ENCODE measurements at places on chromosomes 13 and 19.

DNA sequence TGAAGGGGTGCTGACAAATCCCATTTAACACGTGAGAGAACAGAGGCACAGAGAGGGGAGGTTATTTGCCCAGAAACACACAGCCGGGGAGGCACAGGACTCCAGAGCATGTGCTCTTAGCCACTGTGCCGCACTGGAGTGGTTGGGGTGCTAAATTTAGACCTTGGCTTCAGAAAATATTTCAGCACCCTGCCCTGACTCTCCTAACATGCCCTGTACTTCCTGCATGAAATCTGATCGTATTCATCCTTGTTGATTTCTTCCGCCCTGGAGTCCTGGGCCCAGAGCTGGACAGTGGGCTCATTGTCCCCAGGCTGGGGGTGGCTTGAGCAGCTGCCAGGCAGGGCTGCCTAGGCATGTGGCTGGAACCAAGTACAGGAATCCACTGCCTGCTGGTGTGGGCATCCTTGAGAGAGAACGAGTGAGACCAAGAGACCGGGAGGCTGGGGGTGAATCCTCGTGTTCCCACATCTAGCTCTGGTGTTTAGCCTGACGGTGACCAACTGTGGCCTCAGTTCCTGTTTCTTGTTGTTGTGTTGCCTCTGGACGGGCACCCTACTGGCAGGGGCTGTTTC lies 5.3 kb downstream of the SLC27A1 start:
- DNase-seq, result no peak

- DNase-seq, result no peak
These were observed 127.5 kb downstream of the RFC3 start for GRCh38 chr13:33945477-33945876.

DNA sequence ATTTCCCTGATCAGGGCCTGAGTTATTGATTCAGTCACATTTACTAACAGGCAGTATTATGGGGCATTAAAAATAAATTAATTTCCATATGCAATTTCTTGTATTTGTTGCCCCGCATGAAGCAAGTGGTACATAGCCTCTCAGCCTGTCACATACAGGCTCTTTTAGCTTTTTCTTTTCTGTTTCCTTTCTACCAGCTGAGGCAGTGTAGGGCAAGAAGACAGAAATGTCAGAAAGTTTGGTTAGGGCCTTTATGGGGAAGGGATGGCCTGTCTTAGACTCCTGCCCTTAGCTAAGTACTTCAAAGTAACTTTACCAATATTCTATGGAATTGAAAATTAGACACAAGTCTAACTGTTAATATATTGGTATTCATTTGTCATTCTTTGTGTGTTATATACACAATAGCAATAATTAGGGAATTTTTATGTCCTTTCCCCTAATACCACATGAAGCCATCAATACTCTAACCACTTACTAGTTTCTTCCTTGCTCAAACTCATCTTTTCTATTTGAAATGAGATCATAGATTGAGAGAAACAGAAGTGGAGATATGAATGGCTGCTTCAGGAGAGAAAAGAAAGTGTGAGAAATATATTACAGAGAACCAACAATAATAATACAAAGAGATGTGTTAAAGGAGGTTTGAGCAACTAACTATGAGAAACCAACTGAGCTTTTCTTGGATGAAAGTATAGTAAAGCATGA lies 669.6 kb downstream of the PCDH17 start:
- DNase-seq, result no peak

DNA sequence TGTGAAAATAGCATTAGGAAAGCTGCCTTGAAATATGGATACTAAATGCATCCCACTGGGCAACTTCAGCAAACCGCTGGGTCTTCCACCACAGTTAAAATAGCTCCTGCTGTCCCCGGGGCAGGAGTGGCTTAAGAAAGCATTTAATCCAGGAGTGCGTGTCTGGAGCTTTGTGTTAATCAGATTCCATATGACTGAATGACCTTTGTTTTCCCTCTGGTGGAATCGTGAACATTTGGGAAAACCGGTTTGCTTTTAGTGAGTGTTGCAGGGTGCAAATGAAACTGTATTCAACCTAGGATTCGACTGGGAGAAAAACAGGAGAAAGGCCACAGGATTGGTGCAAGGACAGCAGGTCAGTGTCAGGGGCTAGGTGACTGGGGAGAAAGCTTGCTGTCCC lies 237.6 kb upstream of the MAB21L1 start:
- DNase-seq, result no peak

GRCh38 chr13:27450921-27451471 lies 632 bp upstream of the MTIF3 start:
- peak; percentile 69 for DNase-seq

- DNase-seq, result no peak
These were observed 1.6 kb downstream of the METTL21C start for GRCh38 chr13:102693250-102693649.

GRCh38 chr13:53138376-53139036 lies 109.9 kb downstream of the OLFM4 start:
- no peak for DNase-seq

DNA sequence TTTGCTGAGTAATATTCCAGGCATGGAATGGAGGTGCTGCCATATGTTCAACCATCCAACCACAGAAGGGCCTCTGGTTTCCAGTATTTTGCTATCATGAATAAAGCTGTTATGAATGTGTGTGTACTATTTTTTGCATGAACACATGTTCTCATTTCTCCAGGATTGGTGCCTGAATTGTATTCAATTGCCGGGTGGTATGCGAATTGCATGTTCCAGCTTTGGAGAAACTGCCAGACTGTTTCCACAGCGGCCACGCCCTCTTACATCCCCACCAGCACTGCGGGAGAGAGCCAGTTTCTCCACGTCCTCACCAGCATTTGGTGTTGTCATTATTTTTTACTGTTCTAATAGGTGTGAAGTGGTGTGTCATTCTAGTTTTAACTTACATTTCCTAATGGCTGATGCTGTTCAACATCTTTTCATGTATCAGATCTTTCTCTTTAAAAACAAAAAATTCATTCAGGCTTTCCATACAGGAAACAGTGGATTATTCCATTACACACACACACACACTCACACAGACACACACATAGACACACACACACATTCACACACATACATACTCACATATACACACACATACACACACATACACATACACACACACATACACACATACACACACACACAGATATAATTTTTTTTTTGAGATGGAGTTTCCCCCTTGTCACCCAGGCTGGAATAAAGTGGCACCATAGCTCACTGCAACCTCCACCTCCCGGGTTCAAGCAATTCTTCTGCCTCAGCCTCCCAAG lies 154.1 kb downstream of the PTPRS start:
- no peak for DNase-seq

DNA sequence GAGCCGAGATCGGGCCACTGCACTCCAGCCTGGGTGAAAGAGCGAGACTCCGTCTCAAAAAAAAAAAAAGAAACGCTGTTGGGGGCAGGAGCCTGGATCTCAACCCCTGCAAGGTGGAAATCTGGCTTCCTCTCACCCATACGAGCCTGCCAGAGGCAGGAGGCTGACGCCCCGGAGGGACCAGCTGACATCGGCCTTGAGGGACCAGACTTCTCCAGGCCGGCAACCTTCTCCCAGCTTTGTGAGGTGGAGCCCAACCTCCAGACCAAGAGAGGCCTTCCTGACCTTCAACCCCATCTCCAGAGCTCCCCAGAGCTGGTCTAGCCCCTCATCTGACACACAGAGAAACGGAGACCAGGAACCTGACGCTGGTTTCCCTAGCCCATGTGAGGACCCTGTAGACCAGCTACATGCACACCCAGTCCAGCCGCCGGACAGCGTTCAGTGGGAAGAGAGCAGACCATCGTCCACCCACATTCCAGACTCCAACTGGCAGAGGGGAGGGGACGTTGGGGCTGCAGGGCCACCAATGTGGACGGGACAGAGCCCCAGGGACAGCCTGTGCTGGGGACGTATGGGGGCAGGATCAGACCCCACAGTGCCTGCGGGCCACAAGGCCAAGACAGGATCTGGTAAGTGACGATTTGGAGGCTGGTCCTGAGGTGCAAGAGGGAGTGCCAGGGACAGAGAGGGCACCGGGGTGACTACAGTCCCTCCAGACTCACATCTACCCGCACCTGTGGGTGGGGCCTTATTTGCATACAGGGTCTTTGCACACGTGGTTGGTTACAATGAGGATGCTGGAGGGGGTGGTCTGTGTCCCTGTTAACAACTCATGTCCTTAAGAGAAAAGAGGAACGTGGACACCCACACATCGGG lies 11.4 kb downstream of the SBNO2 start:
- DNase-seq, result no peak

GRCh38 chr13:111659842-111660241 lies 339.4 kb downstream of the TEX29 start:
- DNase-seq, result no peak

DNA sequence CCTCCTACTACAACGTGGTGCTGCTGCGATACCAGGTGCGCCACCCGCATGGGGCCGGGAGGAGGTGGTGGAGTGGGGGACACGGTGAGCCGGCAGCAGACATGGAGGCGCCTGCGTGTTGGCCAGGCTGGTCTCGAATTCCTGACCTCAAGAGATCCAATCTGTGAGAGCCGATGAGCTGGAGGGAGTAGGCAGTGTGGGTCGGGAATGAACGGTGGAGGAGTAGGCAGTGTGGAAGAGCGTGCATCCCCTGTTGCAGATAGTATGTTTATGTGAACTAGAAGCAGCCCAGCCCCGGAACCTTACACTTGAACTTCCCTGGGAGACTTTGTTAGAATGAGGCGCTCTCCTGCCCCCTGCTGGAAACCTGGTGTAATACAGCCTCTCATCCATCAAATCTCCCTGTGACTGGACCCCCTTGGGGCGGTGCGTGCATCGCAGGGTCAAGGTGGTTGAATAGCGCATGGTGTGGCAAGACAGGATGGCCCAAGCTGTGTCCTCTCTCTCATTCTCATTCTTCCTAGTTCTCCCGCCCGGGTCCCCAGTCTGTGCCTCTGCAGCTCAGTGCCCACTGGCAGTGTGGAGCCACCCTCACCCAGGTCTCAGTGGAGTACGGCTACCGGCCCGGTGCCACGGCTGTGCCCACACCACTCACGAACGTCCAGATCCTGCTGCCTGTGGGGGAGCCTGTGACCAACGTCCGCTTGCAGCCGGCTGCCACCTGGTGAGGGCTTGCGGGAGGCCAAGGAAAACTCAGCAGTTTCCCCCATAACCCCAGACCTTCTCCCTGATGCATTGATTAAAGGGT lies 10.5 kb upstream of the B3GNT3 start:
- peak; percentile 78 for DNase-seq

DNA sequence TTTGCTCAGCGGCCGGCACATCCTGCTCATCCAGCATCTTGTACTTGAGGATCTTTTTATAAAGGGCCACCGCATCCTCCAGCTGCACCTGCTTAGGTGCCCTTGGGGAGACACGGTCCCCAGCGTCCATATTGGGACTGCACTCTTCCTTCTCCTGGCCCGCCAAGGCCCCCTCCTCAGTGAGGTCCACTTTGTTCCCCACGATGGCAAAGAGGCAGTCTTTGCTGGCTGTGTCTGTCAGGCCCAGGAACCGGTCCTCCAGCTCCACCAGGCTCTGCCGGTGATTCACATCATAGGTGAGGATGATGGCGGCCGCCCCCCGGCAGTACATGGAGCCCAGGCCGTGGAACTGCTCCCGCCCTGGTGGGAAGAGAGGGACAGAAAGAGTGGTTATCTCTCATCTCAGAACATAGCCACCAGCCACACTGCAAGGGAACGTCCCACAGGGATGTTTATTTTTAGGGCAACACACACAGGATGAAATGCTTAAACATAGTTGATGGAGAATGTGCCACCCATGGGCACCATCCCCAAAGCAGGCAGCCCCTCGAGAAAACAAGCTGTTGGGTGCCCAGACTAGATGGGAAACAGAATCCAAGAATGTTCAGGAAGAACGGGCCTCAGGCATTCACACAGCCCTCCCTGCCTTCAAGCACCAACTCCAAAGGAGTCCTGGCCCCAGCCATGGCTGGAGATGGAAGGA lies 37.5 kb downstream of the RAB20 start:
- no peak for DNase-seq

DNA sequence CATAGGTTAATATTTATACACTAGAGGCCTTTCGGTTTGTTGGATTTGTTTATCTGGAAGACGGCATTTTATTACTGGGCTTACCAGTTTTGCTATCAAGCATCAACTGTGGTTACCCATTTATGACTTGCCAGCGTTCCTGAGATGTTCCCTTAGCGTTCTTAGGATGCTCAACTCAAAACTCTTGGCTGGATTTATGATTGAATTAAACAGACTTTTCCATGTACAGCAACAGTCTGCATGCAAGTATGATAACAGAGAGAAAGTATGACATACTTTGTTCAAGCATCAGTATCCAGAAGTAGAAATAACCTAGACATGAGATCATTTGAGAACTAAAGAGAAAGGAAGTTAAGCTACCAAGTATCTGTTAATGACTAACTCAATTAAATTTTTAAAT lies 29.9 kb upstream of the RNF113B start:
- no peak for DNase-seq

DNA sequence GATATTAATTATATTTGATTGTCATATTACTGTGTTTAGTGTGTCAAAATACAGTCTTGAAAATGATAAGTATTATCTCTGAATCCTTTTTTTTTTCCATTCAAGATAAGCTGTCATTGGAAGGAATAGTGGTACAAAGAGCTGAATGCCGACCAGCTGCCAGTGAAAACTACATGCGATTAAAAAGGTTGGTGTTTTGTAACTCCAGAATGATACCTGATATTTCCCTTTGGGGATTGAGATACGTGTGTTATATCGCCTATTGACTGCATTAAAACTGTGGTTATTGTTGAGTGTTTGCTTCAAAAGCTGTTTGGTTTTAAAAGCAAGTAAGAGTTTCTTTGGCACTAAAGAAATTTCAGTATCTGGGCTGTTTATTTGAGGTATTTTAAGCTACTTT lies 6.5 kb upstream of the KCTD4 start:
- no peak for DNase-seq

- no peak for DNase-seq
These were observed 1952.0 kb upstream of the PCDH20 start for GRCh38 chr13:63367522-63368198.

- no peak for DNase-seq
These were observed 159.3 kb downstream of the TNFRSF19 start for GRCh38 chr13:23729531-23729930.

GRCh38 chr19:35619290-35619923 lies 6.9 kb downstream of the HAUS5 start:
- no peak for DNase-seq

DNA sequence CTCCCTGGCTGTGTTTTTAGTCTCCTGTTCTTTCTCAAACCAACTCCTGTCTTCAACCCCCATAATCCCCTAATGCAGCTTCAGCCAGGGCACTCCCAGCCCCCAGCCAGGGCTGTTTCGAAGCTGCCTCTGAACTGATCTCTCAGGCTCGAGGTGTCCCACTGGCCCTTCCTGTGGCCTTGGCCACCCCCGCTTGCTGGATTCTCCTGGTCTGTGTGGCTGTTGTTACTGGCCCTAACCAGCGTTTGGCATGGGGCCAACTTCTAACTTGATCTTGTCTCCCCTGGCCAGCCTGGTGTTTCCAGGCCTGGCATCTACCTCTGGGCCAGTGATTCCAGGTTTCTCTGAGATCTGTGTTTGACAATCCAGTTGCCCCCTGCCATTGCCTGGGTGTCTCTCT lies 11.0 kb downstream of the XAB2 start:
- no peak for DNase-seq
